T-cell (primary cell): ENCODE measurements at places on chromosomes 3 and 15. TPM values are rescaled to one million over a fixed set of nuclear protein-coding genes. Genes with fewer than 3 reads are reported as not detected.

Gene CACNA2D3
- not detected for total RNA-seq

Gene ROBO2
- total RNA-seq: not detected

Gene HCLS1
- total RNA-seq: 327 TPM

Gene CCDC191
- total RNA-seq: 7.2 TPM

Gene TAGLN3
- total RNA-seq: not detected

GRCh38 chr3:2879023-2879422 is 231.2 kb downstream of the IL5RA start:
- H3K27ac ChIP-seq: no peak overlapping the region
- no peaks in the 10 kb centered on the region for H3K4me1 ChIP-seq
- no peaks in the 10 kb centered on the region for H3K27me3 ChIP-seq
- DNase-seq: no peak

DNA sequence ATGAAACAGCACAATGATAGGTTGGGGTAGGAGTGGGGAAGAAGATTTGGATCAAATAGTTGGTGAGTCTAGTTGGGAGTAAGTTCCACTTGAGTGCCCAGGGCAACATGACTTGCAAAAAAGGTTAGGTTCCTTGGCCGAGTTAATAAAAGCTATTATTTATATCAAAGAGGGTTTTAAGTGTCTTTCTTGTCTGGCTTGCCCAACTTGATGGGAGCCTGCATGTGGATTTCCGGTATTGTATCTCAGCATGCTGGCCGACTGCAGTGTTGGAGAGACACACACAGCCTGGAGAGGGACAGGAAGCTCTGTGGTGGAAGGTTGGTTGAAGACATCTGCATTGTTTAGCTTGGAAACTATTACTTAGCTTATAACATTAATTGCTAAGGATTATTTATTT is 449.5 kb upstream of the TBL1XR1 start:
- H3K4me1 ChIP-seq: peaks cover 42% of the 10 kb centered on the region
- no peaks in the 10 kb centered on the region for H3K27me3 ChIP-seq
- H3K27ac ChIP-seq: peak overlapping the region; percentile 30
- peak; percentile 39 for DNase-seq
- no peaks in the 10 kb centered on the region for H3K36me3 ChIP-seq
- H3K4me3 ChIP-seq: no peak overlapping the region

DNA sequence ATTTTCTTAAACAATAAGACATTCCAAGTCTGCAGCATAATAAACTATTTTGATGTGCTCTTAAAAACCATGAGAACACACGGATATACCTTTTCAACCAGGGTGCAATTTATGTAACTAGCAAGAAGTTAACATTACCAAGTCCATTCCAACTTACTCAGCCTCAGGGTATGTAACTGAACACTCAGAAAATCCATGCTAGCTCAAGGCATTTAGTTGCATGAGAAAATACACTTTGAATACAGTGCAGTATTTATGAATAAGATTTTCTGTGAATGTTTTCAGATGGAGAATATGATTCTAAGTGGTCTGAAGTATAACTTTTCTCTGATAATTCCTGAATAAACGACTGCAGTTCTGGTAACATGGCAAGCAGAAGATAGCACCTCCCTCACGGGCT is 124.3 kb downstream of the SNRK start:
- H3K27ac ChIP-seq: no peak overlapping the region
- H3K4me1 ChIP-seq: peaks cover 7% of the 10 kb centered on the region
- H3K36me3 ChIP-seq: no peaks in the 10 kb centered on the region
- no peak overlapping the region for H3K4me3 ChIP-seq

- H3K4me3 ChIP-seq: no peak overlapping the region
- H3K27ac ChIP-seq: no peak overlapping the region
- no peaks in the 10 kb centered on the region for H3K27me3 ChIP-seq
- no peaks in the 10 kb centered on the region for H3K36me3 ChIP-seq
These were observed 12.1 kb upstream of the THSD4 start for GRCh38 chr15:71103102-71103676.

DNA sequence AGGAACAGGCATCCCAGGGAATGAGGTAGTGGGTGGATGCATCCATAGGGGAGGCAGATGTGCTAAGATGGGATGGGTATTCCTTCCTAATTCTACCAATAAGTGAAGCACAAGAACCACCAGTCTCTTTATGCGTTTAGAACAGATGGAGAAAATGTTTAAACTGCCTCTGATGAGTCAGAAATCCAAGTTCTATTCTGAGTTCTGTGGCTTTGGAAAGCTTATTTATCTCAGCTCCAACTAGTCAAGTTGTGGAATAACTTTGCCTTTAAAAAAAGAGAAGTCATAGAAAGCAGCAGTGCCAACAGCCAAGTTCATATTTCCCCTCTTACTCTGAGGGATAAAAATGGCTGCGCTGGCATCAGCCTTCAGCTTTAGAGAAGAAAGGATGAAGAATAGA is 761.7 kb downstream of the IGSF11 start:
- no peaks in the 10 kb centered on the region for H3K4me1 ChIP-seq
- no peak overlapping the region for H3K27ac ChIP-seq
- no peaks in the 10 kb centered on the region for H3K27me3 ChIP-seq

DNA sequence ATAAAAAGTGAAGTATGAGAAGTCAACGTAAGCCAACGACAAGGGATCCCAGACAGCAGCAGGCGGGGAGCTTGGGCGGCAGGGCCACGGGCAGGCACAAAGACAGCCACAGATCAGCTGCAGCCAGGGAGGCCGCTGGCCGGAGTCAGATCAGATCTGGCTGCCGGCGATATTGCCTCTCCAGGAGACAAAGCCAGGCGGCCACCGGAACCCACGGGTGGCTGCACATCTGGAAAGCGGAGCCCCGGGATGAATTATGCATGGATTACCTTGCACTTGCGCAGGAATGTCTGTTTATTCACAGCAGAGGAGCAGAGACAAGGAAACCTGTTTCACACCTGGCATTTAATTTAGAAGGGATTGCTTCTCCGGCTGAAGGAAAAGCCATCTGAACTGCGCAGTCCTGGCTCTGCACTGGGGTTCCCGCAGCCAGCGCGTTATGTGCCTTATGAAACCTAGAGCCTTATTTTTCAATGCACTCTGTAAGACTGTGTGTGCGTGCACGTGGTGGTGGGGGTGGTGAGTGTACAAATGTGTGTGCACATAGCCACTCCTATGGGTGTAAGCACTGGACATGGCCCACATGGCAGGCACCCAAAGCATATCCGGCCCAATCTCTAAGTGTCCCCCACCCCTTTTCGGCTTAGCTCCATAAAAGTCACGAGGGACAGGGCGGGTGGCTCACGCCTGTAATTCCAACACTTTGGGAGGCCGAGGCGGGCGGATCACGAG is 427.8 kb upstream of the MCTP2 start:
- DNase-seq: no peak
- H3K4me3 ChIP-seq: no peak overlapping the region
- H3K4me1 ChIP-seq: no peaks in the 10 kb centered on the region
- H3K27ac ChIP-seq: no peak overlapping the region

- H3K36me3 ChIP-seq: no peaks in the 10 kb centered on the region
- H3K4me1 ChIP-seq: no peaks in the 10 kb centered on the region
- H3K27me3 ChIP-seq: no peaks in the 10 kb centered on the region
- H3K27ac ChIP-seq: no peak overlapping the region
These were observed 17.0 kb downstream of the EOGT start for GRCh38 chr3:68996356-68996995.

DNA sequence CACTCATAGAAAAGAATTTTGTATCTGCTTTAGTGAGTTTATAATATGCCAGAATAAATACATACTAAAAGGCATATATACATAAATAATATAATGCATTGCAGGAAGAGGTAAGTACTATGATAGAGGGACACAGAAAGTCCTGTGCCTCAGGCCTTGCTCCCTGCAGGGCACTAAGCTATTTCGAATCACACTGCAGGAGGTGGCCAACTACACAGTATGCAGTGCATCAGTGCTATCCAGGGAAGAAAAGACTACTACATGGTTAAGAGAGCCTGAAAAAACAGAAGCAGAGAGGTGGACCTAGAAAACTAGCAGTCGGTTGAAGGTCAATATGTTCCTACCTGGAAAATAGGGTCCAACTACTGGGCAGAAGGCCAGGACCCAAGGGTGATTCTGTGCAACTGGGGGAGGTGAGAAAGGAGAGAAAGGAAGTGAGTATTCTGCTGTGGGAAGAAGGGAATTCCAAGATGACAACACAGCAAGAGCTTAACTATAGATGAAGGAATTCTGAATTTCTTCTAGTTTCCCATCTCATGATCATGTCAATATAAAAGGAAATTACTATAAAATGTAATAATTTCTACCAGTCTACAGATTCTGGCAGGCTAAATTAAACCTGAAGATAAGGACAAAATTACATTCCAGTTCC is 218.0 kb downstream of the ZBTB20 start:
- no peak overlapping the region for H3K27ac ChIP-seq
- H3K27me3 ChIP-seq: no peaks in the 10 kb centered on the region
- no peaks in the 10 kb centered on the region for H3K36me3 ChIP-seq

DNA sequence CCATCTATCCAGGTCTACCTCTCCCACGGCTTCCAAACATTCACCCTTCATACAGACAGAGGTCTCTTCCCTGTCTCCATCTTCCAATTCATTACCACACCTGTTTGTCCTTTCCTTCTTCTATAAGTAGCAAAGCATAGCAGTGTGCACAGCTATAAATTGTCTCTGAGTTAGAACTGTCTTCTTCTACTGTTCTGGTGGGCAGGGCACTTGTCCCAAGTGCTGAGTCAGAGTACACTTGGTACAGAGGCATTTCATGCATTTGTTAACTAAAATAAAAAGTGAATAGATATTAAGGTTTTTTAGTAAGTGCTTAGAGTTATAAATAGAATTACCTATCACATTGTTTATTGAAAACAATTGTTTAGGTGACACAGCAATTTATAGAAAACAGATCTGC is 150.1 kb upstream of the CCDC54 start:
- DNase-seq: no peak
- H3K27me3 ChIP-seq: no peaks in the 10 kb centered on the region
- no peak overlapping the region for H3K4me3 ChIP-seq
- no peaks in the 10 kb centered on the region for H3K4me1 ChIP-seq
- H3K36me3 ChIP-seq: no peaks in the 10 kb centered on the region

- no peak for DNase-seq
- no peaks in the 10 kb centered on the region for H3K36me3 ChIP-seq
- H3K27ac ChIP-seq: no peak overlapping the region
- H3K4me3 ChIP-seq: no peak overlapping the region
- H3K4me1 ChIP-seq: no peaks in the 10 kb centered on the region
These were observed 612.6 kb upstream of the NECTIN3 start for GRCh38 chr3:110459021-110459420.

GRCh38 chr15:48001393-48002039 is 119.3 kb upstream of the SLC24A5 start:
- no peak overlapping the region for H3K27ac ChIP-seq
- no peak overlapping the region for H3K4me3 ChIP-seq

DNA sequence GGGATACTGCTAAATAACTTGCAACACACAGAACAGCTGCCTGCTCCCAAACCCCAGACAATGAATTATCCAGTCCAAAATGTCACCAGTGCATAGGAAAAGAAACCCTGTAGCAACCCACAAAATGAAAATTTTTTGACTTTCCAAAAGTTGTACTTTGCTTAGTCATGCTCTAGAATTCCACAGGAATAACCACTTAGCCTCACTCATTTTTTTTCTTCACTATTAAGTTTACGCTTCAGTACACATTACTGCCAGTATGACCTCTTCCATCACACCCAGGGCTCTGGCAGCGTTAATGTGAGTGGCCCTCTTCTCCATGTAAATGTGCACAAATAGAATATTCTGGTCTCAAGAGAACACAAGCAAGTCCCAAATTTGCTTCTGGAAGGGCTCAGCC is 259.8 kb downstream of the MAGI1 start:
- DNase-seq: no peak
- no peak overlapping the region for H3K27ac ChIP-seq
- no peaks in the 10 kb centered on the region for H3K36me3 ChIP-seq
- no peak overlapping the region for H3K4me3 ChIP-seq

DNA sequence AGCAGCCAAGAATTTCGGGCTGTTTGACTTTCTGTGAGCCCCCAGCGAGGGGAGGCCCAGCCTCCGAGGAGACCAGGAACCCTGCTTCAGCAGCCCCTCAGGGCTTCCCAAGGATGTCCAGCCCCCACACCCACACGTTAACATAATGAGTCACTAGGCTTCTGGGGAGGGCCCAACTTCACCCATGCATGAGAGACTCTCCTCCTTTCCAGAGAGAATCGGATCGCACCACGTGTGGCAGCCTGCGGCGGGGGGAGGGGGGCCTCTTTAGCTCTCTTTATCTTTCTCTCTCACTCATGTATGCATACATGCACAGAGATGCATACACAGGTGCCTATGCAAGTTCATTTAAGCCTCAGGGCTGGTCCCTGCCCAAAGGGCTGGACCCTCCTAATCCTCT is 3.1 kb upstream of the AP2M1 start:
- DNase-seq: no peak
- peaks cover 6% of the 10 kb centered on the region for H3K4me1 ChIP-seq
- no peak overlapping the region for H3K4me3 ChIP-seq
- H3K36me3 ChIP-seq: peaks cover 8% of the 10 kb centered on the region
- H3K27ac ChIP-seq: no peak overlapping the region

- no peak within 1 kb of the TSS for H3K27ac ChIP-seq
- H3K36me3 ChIP-seq: no peaks in the 10 kb centered on the region
- no peak within 1 kb of the TSS for H3K4me3 ChIP-seq
- H3K4me1 ChIP-seq: no peaks in the 10 kb centered on the region
These were observed at the start of gene ATP8B4 for GRCh38 chr15:50119063-50120040. Gene ATP8B4 (minus strand): TSS chr15:50119233. CDS start chr15:50106966, 12,267 bp downstream.
